ENCODE measurements at places on chromosomes 1 and 21.

GRCh38 chr1:238323490-238323889, 432.8 kb upstream of the ZP4 start:
- DNase-seq = no peak

GRCh38 chr1:111505641-111506119, 2.2 kb upstream of the ADORA3 start:
- no peak for DNase-seq

- DNase-seq = no peak
These were observed 162.0 kb upstream of the C21orf91 start for GRCh38 chr21:17981060-17981740.

DNA sequence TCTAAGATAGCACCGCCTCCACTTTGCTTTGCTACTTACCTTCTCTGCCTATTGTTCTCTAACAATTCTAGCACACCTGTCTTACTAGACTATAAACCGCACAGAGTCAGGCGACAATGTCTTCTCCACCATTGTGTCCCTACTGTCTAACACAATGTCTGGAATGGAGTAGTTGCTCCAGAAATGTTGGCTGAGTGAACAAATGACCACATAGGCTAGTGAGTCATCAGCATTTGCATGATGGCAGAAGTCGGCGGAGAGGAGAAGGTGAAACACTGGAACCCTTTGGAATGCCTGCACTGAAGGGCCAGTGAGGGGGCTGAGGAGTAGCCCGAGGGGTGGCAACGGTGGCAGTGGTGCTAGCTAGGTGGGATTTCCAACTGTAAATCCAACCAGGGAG, 14.0 kb upstream of the PABPC4 start:
- DNase-seq = no peak

- DNase-seq = no peak
These were observed 8.2 kb downstream of the TNN start for GRCh38 chr1:175075572-175076568.

GRCh38 chr1:6688001-6688400, 13.6 kb downstream of the DNAJC11 start:
- no peak for DNase-seq

DNA sequence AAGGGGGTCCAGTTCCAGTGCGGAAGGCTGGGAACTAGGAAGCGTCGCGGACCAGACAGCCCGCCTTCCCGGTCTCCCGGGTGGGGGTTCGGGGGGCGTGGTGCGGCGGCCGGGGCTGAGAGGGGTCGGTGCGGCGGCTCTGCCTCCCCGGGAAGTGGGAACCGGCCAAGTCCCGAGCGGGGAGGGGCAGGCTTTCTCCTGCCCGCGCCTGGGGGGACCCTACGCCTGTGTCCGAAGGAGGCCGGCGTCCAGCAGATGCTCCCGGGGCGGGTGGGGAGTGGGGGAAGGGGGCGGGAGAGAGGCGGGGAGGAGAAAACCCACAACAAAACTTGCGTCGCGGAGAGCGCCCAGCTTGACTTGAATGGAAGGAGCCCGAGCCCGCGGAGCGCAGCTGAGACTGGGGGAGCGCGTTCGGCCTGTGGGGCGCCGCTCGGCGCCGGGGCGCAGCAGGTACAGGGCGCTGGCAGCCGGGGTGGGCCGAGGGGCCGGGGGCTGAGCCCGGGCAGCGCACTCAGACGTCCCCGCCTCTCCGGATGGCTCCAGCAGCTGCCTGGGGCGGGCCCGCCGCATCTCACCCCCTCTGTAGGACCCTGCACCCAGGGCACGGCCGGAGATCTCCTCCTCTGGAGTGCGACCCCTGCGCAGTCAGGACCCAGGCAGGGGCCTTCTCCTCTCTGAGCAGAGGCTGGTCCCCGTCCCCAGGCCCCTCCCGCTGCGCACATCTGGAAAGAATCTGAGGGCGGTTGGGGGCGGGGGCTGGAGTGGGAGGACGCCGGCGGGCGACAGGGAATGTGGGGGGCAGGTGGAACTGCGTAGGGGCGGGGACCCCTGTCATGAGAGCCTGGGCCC, at the start of gene PODN:
Gene PODN, plus strand, starts transcription at position 355 of the 849 bp plus-strand sequence. CDS start 7,643 bp downstream, outside the sequence.
- no peak for DNase-seq

GRCh38 chr1:48695161-48695560, 81.5 kb downstream of the BEND5 start:
- no peak for DNase-seq

Data from stimulated activated CD8-positive, alpha-beta memory T cell treated with anti-CD3 and anti-CD28 coated beads, Interleukin-2, amount 100 ng/mL, for 1 hour (primary cell).